ENCODE measurements at places on chromosomes 6 and 20.

- no peak for DNase-seq
Measured at GRCh38 chr6:131277591-131277990, 142.3 kb downstream of the AKAP7 start.

DNA sequence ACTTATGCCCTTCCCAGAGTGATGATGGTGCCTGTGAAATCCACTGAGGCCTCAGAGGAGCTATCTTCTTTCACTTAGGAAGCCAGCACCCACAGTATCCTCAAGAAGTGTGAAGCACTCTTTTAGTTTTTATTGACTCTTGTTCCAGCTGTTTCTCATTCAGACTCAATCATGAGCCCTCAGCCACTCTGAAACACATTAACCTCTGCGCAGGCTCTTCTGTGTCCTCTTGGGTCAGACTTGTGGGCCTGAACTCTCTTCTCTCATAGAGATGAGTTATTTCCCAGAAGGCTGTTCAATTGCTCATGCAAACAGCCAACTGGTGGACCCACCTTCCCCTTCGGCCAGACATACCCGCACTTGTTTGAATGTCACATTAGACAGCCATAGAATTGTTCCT is 27.8 kb upstream of the PREP start:
- no peak for DNase-seq

DNA sequence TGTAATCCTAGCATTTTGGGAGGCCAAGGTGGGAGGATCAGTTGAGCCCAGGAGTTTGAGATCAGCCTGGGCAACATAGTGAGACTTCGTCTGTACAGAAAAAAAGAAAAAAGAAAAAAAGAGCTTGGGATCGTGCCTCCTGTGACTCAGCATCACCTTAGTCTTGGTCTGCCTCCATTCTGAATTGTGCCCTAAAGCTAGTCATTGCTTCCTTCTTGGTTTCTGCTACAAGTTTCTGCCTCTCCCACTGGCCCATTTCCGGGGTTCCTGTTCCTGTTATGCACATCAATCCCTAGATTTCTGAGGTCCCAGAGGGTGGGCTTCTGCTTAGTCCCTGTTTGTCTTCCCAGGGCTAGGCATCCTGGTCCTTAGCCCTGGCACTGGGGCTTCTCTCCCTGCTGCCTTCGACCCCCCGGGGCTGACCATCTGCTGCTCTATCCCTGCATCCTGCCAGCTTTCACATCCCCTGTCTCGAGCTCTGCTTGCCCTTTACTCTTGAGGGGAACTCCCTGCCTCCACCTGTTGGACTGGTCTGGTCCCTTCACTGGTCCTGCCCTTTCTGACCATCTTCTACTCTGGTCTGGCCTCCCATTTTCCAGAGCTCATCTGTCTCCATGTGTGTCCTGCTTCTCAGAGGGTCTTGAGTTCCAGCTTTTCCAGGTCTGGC is 77.5 kb upstream of the ESR1 start:
- DNase-seq = no peak

DNA sequence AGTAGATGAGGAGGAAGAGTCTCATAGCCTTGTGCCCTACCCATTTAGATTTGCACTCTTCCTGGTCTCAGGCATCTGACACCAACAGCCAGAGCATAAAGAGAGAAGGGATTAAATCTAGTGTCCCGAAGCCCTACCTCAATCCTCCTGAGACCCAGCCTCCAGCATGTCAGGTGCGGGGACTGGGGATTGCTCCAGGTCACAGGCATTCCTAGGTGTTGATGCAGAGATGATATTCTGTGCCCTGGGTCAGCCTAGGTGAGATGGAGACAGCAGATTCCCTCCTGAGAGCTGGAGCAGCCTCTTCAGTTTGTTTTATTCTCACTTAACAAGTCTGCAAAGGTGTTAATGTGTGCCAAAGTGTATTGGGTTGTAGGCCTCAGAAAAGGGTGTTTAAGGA is 89.8 kb downstream of the ANKRD6 start:
- DNase-seq = no peak

- DNase-seq = no peak
Measured at GRCh38 chr6:28335040-28335563, 846 bp downstream of the ZSCAN31 start.

DNA sequence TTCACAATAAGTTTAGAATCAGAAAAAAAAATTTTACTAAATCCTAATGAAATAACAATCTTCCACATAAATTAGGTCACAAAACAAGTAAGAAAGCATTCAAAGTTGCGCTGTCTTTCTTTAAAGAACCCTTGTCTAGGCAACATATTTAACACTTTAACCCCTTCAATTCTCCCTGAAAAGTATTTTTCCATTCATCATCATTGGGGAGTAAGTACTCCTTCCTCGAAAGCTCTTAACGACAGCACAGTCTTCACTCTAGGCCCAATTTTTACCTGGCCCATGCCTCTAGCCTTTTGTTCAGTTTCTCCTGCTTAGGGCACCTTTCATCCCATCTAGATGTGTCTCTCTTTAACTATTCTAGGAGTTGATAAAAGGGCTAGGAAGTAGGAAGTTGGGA is 2.6 kb downstream of the TSPYL1 start:
- DNase-seq = no peak

GRCh38 chr6:50850223-50851048 is 31.8 kb downstream of the TFAP2B start:
- DNase-seq = no peak

DNA sequence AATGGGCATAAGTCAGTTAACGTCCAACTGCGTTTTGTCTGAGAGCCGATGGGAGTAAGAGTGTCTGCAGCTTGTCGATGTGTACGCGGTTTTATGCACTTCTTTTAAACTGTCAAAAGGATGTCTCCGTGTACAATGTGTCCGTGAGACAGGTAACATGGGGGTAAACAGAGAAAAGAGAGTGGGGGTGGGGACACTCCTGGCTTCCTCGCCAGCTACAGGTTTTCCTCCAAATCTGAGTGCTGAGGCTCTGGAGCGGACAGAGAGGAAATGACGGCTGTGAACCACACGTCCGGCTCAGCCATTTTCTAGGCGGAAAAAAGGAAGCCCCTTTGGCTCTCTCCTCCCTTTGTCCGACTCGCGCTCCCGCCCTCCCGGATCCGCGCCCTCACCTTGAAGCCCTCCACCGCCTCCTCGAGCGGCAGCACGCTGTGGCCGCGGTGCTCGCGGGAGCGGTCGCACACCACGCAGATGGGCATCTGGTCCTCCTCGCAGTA is 916 bp downstream of the TRIM27 start:
- peak; percentile 41 for DNase-seq

DNA sequence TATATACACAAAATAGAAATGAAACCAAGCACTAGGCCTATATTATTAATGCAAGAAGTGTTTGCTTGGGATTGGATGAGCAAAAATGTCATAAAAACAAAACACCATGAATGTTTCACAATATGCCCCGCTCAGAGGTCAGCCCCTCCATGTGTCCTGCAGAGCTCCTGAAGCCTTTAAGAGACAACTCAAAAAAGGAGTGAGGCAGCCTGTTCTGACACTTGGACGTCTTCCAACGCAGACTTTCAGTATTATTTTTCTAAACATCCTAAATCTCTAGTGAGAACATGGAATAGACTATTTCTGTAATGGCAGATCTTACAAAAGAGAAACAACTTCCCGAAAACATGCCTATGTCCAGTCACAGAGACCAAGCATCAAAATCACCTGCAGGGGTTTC is 322.6 kb downstream of the PRKN start:
- DNase-seq = no peak

DNA sequence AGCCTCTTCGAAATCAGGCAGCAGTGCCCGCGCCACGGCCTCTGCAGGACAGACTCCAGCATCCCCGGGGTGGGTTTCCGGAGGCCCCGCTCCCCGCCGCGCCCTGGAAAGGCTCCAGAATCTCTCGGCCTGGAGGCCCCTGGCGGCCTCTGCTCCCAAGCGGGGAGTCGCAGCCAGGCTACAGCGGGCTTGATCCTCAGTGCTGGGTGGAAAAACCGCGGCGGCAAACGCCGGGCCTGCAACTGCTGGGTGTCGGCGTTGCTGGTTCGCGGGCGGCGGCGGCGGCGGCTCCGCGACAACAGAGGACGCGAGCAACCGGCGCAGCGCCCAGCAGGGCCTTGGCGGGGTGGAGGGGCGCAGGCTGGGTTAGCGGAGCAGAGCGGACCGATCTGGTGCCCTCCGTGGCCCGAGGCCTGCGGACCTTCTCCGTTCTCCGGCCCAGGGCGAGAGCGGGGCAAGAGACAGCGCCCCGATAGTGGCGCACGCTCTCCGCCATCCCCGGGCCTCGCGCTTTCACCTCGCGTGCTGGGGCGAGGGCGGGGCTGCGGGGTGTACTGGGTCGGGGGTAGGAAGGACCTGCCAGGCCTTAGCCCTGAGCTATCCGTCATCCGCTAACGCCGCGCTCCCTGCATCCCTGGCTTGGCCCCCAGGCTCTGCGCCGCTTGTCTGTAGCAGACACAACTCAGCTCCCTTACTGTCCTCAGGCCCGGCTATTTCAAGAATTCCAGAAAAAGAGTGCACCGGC is 3.4 kb upstream of the ZNF292 start:
- peak; percentile 57 for DNase-seq

- DNase-seq = no peak
Measured at GRCh38 chr6:87822011-87822410, 120.0 kb upstream of the AKIRIN2 start.

- no peak for DNase-seq
Measured at GRCh38 chr6:17556014-17556413, 44.1 kb upstream of the FAM8A1 start.

GRCh38 chr6:158242071-158242606 is 70.1 kb upstream of the TULP4 start:
- DNase-seq = no peak

DNA sequence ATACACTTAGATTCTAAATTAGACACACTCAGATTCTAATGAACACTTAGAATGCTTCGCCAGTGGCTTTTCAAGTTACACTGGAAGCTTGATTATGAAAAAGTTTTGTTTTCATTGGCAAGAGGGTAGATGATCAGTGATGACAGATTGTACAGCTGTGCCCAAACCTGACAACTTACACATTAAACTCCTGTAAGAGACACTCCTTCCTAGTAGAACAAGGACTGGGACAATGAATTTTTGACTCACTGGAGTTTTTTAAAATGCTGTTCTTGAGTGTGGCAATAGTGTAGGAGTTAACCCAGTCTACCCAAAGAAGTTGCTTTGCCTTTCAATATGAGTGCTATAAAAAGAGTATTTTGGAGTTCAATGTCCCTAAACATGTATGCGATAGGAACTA is 140.8 kb downstream of the SLC16A10 start:
- no peak for DNase-seq

DNA sequence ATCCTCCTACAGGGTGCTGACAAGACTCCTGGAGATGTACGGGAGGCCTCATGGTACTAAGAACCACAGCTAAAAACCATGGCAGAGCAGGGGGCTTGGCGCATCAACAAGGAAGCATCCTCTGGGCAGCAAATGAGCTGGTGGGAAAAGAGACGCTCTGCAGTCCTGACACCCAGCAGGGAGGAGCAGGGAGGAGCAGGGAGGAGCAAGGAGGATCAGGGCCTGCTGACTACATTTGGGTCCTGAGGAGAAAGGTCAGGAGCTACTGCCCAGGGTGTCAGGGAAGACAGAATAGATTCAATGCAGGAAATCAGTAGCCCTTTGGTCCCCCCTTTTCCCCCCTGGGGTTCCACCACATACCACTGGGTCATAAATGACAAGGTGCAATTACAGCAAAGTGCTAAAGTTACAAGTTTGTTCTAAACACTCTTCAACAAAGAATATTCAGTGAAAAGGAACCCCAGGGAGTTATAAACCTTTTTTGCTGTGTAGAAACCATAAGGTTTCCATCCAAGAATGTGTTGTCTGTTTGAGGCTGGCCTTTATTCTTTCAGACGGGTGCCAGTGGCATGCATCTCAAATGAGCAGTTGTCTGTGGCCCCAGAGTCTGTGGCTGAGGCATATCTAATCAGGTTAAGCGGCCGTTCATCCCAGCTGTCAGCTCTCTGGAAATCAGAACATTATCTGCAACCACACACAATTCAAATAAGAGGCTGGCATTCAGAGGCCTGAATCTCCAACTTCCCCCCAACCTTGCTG is 325.0 kb downstream of the CDC5L start:
- no peak for DNase-seq

DNA sequence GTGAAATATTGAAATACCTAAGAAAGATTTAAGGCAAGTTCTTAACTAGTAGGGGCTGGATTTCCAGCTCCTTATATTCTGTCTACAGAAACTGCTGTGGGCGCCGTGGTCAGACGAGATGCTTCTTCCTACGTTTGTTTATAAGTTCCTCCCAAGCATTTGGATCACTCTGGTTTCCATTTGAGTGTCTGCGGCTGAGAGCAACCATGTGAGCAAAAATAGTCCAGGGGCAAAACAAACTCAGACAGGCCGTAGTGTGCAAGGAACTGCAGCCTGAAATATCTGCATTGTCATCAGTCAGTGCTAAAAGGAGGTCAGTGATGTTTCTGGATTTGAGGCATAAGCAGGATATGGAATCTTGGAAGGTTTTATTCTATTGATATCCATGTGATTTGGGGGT is 485.9 kb upstream of the JAG1 start:
- no peak for DNase-seq

- DNase-seq = no peak
Measured at GRCh38 chr6:21713481-21713880, 119.9 kb downstream of the SOX4 start.

DNA sequence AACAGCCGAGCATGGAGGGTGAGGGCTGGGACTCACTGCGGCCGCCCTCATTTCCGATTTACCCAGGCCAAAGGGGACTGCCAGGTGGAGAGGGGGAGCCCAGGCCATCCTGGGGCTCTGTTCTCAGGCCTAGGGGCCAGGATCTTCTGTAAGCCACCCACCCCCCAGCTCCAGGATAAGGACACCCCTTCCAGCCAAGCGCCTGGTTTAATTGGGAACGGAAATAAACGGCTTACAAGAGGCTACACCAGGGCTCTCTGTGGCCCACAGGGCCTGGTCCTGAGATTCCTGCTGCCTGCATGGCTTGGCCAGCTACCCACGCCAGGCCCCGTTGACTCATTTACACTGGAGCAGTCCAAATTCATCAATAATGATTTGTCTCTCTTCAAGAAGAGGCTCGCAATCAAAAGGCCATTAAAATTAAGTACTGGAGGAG is 68.1 kb upstream of the TOP1 start:
- no peak for DNase-seq

DNA sequence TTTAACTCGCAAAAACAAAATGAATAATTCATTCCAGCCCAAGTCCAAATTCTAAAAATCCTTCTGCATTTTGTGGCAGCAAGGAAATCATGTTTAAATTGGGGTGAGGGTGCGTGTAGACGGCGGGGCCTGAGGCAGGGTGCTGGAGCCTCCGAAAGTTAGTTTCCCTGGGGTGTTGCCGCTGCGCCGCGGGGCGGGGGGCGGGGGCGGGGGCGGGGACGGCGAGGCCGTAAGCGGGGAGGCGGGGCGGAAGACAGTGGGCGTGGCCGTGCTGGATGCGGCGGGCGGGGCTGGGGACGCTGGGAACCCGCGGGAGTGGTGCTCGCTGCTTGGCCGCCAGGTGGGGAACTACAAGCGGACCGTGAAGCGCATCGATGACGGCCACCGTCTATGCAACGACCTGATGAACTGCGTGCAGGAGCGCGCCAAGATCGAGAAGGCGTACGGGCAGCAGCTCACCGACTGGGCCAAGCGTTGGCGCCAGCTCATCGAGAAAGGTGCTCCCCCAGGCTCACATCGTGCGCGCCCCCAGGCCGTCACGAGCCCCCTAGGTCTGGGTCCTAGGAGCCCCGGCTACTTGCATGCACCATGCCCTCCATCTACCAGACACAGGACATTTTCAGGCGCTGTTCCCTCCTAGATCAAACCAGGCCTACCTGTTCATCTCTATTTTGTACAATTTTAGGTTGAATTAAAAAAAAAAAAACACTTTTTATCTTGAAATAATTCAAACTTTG is 29.0 kb downstream of the SPDEF start:
- peak; percentile 97 for DNase-seq

All from germinal center (tissue), 1 donor.